ENCODE measurements at places on chromosomes 16 and 17.

DNA sequence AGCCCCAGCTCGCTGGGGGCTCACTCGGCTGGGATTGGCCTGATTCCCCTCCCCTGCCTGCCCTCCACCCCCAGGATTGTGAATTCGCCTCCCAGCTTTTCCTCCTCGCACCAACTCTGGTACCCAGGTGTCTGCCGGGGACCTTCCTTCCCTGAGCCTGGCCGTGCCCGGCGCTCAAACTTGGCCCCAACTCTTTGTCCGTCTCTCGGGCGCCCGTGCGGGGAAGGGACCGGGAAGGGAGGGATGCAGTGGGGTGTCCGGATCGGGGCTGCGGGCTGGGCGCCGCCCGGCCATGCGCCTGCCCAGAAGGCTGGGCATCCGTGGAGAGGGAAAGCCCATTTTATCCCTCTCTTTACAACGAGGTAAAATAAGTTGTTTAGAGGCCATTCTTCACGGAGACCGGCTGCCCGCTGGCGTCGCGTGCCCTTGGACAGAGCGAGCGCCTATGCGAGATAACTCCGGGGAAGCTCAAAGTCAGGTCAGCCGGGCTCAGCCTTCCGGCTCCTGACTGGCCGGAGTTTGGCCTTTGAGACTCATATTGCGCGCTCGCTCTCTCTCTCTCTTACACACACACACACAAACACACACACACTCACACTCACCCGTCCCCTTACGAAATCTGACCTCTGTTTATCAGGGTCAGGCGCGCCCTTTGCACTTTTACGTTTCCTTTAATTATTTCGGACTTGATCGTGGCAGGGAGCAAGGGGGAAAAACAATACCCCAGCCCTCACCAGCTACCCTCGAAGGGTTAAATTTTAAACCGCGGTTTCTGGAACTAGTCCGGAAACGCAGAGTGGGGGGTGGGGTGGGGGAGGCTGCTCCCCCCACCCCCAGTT, 774 bp upstream of the MAF start:
- DNase-seq = peak; percentile 71

GRCh38 chr17:77215281-77215680, 74.5 kb downstream of the SEC14L1 start:
- no peak for DNase-seq

DNA sequence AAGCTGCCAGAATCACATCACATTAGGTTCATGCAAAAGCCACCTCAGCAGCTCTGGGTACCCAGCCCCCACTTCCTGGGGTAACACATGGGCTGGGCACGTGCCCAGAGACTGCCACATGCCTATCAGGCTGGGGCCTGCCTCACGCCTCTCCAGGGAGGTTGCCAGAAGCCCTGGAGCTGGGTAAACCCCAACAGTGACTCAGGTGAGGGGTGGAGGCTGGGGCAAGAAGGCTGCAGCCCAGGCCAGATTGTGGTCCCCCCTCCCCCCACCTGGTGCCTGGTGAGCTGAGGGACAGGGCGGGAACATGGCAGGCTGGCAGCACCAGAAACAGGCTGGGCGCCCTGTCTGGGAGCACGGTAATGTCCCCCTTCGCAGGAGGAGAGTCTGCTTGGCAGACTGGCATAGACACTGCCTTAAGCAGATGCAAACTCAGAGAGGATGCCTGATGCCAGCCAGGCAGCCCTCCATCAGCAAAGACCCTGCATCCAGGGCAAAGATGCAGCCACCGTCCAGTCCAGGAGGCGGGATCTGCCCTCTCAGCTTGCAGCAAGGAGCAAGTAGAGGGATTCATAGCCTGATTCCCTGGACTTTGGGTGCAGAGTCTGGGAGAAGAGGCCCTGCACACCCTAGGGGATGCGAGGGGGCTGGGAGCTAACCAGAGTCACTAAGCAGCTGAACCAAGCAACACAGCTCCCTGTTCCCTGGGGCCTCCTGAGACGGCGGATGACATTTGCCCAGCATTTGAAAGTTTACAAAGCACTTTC, 28.8 kb downstream of the NGFR start:
- no peak for DNase-seq

- DNase-seq = no peak
Observed at GRCh38 chr17:8711291-8711690, 33.3 kb downstream of the CCDC42 start.

- DNase-seq = no peak
Observed at GRCh38 chr17:34741967-34742366, 162.6 kb downstream of the TMEM132E start.

DNA sequence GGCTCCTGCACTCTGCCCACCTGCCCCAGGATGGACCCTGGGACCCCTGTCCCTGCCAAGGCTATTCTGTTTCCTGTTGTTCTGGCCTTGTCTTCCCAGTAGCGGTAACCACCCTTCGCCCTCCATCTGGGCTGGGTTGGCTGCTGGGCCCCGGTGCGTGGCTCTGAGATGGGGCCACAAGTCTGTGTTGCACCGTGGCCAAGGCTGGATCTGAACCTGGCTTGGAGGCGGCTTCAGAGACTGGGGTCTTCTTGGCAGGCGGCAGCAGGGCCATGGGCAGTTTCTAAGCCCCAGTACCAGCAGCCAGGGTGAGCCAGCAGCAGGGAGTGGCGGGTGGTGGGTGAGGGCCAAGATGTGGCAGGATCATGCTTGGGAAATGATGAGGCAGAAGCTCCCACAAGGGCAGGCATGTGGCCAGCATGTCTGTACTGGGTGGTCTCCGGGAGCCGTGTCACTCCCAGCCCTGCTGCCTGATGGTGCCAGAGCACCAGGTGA, 12.6 kb downstream of the MAP2K3 start:
- no peak for DNase-seq

GRCh38 chr16:85570735-85571562, 42.2 kb upstream of the GSE1 start:
- no peak for DNase-seq

DNA sequence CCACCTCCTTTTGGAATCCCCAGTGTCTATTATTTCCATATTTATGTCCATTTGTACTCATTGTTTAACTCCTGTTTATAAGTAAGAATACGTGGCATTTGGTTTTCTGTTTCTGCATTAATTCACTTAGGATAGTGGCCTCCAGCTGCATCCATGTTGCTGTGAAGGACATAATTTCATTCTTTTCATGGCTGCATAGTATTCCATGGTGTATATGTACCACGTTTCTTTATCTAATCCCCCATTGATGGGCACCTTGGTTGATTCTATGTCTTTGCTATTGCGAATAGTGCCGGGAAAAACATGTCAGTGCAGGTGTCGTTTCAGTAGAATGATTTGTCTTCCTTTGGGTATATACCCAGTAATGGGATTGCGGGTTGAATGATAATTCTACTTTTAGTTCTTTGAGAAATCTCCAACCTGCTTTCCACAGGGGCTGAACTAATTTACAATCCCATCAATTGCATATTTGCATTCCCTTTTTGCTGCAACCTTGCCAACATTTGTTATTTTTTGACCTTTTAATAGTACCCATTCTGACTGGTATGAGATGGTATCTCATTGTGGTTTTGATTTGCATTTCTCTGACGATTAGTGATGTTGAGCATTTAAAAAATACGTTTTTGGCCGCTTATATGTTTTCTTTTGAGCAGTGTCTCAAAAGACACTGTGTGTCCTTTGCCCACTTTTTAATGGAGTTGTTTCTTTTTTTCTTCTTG, 373.2 kb upstream of the TNRC6C start:
- no peak for DNase-seq

DNA sequence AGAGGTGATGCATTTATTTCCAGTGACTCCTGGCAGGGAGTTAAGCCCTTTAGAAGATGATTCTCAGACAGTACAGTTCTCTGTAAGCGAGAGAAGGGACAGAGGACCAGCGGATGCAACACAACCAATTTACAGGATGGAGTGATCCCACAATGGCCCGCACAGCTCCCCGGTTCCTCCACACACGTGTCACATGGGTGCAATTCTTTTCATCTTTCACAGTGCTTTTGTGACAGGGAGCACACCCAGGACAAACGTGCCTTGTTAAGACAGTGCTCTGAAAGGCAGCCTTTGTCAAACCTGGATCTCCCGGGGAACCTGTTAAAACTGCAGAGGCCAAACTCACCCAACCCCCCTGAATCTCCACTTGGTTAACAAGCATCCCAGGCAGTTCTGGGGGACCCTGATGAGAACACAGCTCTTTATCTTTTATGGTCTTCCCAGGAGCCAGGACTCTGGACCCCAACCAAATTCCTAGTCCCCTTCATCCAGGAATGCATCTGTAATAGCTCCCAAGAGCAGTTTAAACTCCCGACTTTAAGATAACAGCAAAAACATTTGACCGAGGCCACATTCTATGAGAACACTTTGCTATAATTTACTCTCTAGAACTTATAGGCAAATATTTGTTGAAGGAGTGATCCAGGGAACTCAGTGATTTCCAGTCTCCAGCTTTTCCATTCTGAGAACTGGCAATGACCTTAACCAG, 134.9 kb upstream of the CDH5 start:
- DNase-seq = no peak

DNA sequence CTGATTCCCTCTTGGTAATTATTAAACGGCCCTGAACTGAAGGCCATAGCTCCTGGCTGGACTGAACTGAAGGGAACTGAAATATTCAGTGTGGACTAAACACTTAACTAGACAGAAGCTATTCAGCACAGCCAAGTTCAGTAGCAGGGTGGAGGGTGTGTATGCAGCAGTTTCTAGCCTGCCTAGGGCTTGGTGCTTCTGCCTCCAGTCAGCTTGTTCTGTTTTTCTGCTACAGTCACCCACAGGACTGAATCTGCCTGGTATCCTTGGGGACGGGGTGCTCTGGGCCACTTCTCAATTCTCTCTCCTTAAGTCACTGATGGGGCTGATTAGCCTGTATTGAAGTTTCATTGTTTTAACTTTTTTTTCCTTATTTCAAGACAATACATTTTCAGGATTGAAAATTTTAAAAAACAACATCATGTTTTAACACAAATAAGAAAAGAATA, 77.1 kb downstream of the WWP2 start:
- DNase-seq = no peak

- DNase-seq = no peak
Observed at GRCh38 chr16:83900571-83900970, 1.7 kb downstream of the MLYCD start.

Measured in HuH-7.5 (cell line).